Activated T-cell treated with anti-CD3 and anti-CD28 coated beads for 4 hours (primary cell): ENCODE measurements at places on chromosomes 3 and 15.

DNA sequence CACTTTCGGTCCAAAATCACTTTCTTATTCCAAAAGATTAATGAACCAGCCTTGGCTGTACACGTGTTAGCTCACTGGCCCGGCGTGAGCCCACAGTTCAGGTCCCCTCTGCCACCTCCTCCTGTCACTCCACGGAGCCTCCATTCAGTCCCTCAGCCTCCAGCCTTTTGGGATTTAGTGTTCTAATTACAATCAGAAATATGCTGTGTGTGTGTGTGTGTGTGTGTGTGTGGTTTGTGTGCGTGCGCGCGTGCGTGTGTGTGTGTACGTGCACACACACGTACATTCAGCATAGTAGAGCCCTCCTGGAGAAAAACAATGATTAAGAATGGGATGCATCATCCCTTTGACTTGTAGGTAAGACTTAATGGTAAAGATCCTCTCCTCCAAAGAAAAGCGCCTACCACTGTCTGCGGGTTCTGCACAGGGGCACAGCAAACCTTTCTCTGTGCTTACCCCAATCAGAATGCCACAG is 801 bp downstream of the CA12 start:
- no peak for DNase-seq

GRCh38 chr3:159513867-159514380 is 474.7 kb upstream of the IL12A start:
- DNase-seq, result no peak

- no peak for DNase-seq
Observed at GRCh38 chr15:100762289-100762688, 117.3 kb upstream of the ALDH1A3 start.

GRCh38 chr3:175260145-175260794 is 401.1 kb downstream of the NAALADL2 start:
- DNase-seq, result no peak

- no peak for DNase-seq
Observed at GRCh38 chr15:80856400-80856799, 77.2 kb downstream of the CEMIP start.

- DNase-seq, result no peak
Observed at GRCh38 chr3:187610981-187611511, 59.1 kb downstream of the SST start.

- no peak for DNase-seq
Observed at GRCh38 chr15:64279131-64279530, 76.8 kb downstream of the CSNK1G1 start.

- DNase-seq, result no peak
Observed at GRCh38 chr3:195537995-195538394, 5.1 kb downstream of the PPP1R2 start.

DNA sequence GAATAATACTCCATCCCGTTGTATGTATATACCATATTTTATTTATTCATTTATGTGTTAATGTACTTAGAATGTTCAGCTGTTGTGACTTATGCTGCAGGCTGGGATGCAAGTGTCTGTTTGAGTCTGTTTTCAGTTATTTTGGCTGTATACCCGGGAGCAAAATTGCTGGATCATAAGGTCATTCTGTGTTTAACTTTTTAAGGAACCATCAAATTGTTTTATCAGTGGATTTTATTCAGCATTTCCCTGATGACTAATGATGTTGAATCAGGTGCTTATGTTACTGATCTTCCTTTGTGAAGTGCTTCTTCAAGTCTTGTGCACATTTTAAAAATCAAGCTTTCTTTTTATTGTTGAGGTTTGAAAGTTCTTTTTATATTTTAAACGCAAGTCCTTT is 118.1 kb downstream of the SLC25A26 start:
- DNase-seq, result no peak

- no peak for DNase-seq
Observed at GRCh38 chr15:44598892-44599291, 61.9 kb downstream of the EIF3J start.

GRCh38 chr3:134630506-134630905 is 20.3 kb downstream of the KY start:
- DNase-seq, result no peak

- DNase-seq, result no peak
Observed at GRCh38 chr15:92107510-92107909, 254.0 kb downstream of the SLCO3A1 start.

DNA sequence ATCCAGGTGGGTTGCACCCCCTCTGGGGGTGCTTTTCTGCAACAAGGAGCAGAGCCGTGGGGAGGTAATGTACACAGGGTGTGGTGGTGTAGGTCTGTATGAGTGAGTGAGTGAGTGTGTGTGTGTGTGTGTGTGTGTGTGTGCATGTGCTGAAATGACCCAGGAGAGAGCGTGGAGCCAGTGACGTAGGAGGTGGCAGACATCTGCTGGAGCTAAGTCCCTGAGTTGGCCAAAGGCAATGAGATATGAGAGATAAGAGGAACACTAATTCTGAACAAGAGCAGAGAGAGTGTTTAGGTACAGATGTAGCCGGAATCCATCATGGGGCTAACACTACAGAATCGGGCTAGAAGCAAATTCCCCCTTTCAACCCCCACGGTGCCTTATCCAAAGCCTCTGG is 27.6 kb downstream of the BDH1 start:
- DNase-seq, result no peak

DNA sequence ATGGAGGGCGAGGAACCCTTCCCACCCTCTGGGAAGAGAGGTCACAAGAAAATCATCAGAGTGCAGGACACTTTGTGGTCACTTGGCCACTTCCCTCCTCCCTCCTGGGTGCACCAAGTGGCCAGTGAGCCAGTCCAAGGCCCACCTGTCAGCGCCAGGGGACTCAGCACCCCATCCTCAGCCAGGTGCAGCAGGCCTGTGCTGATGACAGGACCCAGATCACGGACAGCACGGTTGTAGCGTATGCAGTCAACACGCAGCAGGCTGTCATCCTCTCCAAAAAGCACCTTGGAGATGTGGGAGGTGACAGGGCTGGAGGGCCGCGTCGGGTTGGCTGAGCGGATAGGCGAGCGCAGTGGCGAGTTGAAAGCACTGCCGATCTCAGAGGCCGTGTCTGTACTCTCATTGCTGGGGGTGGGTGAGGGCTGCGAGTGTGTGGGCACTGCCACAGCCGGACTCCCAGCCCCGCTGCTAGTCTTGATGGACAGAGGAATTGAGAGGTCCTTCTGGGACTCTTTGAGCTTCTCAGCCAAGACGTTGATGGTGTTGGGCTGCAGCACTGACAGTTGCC is 41.5 kb downstream of the SEMA3G start:
- no peak for DNase-seq

DNA sequence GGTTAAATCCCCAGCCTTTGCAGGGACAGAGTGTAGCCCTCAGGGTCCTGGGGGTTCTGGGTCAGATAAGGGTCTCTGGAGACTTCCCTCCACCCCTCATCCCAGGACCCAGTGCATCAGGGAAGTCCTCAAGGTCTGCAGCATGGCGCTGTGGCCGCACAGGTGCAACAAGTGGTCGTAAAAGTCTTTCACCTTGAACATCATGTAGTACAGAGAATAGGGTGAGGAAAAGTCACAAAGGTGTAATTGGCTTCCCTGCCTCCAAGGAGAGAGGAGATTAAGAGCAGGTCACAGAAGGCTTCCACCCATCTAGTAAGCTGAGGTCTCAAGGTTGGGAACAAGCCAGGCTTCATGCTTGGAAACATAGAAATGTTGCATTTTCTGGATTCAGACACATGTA is 29.2 kb upstream of the PLA2G4D start:
- no peak for DNase-seq

DNA sequence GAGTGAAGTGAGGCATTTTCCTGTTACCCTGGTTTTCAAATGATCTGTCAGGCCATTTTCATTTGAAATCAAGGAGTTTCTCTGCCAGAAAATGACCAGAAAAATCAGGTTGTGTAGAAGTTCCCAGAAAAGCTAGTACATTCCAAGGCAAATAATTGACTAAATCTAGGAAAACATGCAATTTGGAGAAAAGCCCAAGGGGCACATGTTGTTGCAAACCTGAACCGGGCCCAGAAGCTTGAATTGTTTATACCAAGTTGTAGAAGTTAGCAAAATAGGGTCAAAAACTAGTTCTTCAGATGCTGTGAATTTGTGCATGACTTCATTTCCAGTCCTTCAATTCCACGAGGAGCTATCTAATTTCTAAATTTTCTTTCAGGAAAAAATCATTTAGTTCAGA is 31.0 kb downstream of the TRIM42 start:
- DNase-seq, result no peak

DNA sequence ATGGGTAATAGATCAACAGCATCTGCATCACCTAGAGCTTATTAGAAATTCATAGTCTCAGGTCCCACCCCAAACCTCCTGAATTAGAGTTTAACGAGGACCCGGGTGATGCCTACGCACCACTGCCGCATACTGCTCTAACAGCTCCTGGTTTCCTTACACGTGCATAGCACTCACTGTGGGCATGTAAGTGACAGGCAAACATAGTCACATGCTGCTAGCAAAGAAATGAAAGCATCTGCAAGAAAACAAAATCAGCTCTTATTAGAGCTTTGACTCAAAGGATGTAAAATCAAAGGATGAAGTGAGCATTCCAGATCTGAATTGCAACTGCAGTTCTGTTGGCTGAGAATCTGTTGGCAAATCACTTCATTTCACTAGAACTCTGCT is 19.1 kb upstream of the RIOX2 start:
- no peak for DNase-seq

DNA sequence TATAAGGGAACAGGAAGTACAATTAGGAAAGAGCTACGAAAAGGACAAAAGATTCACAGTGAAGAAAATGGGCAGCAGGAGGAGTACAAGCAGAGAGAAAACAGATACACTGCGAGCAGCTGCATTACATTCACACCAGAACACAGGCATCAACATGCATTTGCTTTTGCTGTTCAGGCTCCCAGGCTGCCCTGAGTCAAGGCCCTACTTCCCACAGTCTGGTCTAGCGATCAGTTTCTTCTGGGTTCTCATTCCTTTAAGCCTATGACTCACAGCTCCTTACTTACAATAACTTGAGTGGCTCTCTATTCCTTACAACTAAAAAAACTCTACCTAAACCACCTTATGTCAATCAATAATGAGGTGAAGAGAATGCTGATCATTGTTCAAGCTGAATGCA is 24.5 kb upstream of the ZNF445 start:
- DNase-seq, result no peak

- no peak for DNase-seq
Observed at GRCh38 chr3:174192471-174192870, 666.7 kb upstream of the NAALADL2 start.

DNA sequence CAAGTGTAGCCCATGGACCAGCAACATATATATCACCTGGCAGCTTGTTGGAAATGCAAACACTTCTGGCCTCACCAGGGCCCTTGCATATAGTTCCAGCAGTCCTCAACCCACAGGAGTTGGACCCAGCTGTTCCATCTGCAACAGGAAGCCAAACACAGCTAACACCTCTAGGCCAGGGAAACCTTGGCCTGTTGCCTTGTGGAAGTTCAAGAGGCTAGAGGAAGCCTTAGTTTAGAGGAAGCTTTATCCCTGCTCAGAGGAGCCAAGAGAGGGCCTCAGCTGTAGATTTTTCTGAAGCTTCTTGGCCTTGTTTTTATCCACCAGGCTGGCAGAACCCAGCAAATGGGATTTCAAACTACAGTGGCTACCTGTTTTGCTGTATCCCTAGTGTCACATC is 11.4 kb downstream of the FHIT start:
- no peak for DNase-seq

GRCh38 chr15:49023354-49023753 is 22.9 kb downstream of the SECISBP2L start:
- DNase-seq, result no peak

DNA sequence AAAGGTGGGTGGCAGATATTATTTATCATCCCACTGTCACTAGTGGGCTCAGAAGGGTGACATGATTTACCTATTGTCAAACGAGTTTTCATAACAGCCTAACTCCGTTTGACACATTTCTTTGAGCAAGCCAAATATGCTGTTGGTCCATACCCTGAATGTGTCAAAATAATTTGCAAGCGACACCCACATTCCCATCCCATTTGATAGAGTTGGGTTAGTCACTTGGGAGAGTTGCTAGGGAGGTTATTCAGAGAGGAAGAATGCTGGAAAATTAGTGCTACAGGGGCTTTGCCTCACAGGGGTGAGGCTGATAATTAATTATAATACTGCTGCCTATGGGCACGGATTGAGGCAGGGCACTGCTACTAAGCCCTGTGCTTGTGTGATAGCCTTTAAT is 98.5 kb upstream of the FHIT start:
- DNase-seq, result no peak

DNA sequence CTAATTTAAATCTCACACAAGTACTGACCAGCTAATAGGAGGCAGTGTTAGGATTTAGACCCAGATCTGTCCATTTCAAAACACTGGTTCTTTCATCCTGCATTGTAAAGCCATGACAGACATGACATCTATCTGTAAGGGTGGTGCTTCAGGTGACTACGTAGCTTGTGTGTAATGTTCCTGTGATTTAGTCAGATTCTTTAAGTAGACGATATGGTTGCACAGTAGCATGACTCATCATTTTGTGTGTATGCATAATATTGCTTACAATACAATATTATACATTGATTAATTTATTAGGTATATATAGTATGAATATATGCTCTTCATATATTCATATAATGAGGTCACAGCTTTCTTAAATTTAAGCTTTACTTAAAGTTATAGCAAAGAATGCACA is 628.5 kb downstream of the GRM7 start:
- no peak for DNase-seq

DNA sequence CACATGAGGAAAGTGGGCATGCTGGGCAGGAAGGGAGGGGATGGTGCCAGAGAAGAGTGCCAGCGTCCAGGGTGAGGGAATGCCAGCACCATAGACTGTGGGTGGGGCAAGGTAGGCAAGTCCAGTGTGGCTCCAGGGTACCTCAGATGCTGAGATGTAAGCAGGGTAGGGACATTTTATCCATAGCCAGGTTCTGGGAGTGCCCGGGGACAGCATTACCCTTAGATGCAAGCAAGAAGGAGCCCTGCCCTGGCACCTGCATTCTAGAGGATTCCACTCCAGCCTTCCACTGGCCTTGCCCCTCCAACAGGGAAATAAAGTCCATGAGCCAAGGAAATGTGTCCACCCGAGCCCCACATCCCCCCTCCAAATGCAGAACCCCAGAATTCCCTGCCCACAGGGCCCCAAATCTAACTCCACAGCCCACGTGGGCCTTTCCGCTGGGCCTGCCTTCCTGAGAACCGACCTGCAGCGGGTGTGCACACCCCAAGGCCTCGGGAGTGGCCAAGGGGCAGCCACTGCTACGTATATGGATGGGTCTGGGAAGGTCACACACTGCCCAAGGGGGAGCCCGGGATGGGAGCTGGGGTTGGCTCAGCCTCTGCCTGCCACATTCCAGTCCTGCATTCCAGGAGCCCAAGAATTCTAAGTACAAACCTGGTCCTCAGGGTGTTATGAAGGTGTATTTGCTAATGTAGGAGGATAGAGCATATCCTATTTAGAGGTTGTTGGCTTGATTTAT is 20.3 kb upstream of the CYP11A1 start:
- no peak for DNase-seq

GRCh38 chr3:20528180-20528770 is 342.3 kb upstream of the SGO1 start:
- DNase-seq, result no peak

DNA sequence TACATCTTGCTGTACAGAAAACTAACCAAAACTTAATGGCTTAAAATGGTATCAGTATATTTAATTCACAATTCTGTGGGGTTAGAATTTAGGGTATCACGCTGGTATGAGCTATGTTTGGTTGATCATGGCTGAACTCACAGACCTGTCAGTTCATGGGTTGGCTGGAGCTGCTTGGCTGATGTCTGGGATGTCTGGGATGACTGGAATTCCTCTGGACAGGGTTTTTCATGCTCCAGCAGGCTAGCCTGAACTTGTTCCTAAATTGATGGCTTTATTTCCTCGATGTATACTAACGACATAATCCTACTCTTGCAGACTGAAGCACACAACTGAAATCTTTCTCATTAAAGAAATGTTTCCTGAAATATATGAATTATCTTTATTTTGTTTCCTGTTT is 338.9 kb upstream of the GBE1 start:
- no peak for DNase-seq

- no peak for DNase-seq
Observed at GRCh38 chr3:9730657-9731205, 804 bp upstream of the BRPF1 start.
